ENCODE measurements at places on chromosomes 11 and 22.

DNA sequence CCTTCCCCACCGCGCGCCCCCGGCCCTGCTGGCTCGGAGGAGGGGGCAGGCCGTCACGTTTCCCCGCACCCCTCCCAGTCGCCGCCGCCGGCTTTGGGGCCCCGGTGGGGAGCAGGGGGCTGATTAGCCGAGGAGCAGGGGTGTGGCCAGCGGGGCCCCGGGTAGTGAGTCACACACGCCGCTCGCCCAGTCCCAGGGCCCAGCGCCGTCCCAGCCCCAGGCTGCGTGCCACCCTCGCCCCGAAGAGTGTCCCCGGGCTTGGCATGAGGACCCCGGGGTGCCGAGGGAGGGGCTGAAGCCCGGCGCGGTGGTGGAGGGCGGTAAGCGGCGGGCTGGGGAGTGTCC lies 34.4 kb downstream of the PRDM11 start:
- peak; percentile 61 for DNase-seq

GRCh38 chr11:132343445-132344175 lies 973.2 kb downstream of the NTM start:
- no peak for DNase-seq

DNA sequence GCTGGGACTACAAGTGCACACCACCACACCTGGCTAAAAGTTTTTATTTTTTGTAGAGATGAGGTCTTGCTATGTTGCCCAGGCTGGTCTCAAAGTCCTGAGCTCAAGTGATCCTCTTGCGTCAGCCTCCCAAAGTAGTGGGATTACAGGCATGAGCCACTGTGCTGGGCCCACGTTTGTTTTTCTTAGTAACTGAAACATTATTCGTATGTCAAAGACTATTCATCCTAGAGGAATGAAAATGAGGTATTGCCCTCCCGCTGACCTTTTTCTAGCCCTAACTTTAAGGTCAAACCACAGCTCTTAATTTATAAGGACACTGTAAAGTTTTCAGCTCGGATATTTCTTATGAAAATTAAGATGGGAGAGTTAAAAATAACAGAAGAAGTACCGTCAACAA lies 33.2 kb upstream of the PAX6 start:
- no peak for DNase-seq

DNA sequence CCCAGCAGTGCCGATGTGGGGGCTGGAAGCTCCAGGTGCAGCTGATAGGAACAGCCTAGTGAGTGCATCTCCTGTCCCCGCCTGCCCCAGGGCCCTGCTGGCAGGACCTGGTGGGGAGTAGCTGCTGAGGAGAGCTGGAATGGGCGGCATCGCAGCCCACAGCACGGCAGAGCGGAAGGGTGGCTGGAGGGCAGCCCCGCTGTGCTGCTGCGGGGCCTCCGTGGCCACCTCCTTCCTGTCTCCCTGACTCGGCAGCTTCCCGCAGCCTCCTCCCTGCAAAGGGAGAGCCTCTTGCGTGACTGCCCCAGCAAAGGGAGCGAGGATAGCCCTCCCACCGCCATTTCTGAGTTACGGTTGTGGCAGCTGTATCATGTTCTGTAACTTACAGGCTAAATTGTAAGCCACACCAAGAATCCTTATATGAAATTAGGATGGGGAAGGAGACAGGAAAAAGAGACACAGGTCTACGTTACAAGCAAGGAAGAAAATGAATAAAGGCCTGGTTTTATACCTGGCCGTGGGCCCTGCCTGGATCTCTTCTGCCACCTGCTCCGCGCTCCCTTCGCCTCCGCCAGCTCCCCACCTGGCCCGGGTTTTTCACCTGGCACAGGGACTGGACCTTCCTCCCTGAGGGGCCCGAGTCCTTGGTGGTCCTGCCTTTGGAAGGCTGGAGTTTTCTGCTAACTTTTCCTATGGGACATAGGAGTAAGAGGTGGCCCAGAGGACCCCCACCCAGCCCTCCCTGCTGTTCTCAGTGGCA lies 10.0 kb downstream of the TPCN2 start:
- DNase-seq, result no peak

- DNase-seq, result no peak
Observed at GRCh38 chr11:75500742-75501141, 25.0 kb downstream of the GDPD5 start.

GRCh38 chr22:26941896-26942636 lies 284.7 kb downstream of the MIAT start:
- DNase-seq, result no peak

DNA sequence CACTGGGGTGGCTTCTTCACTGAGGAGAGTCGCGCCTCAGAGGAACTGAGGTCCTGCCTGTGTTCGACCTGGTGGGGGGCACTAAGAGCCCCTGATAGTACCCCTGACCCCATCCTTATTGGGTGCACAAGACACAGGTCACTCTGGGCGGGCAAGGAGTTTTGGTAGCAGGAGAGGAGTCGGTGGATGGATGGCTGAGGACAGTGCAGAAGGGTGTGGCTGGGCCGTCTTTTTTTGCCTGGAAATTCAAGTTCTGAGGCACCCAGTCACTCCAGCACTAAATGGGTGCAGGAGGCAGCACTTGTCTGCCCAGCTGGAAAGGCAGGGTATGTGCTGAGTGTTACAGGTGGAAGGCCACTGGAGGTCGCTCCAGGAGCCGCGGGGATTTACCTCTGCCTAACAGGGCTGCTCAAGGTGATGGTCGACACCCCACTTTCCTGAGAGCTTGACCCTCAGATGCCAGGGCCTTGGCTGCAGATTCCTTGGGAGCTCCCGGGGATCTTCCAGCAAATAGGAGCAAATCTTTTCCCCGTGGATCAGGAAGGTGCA lies 960 bp downstream of the TSSC4 start:
- no peak for DNase-seq

- peak; percentile 88 for DNase-seq
Observed at GRCh38 chr11:11966826-11967668, 41.4 kb downstream of the DKK3 start.

- DNase-seq, result no peak
Observed at GRCh38 chr11:113728814-113729213, 22.7 kb upstream of the TMPRSS5 start.

DNA sequence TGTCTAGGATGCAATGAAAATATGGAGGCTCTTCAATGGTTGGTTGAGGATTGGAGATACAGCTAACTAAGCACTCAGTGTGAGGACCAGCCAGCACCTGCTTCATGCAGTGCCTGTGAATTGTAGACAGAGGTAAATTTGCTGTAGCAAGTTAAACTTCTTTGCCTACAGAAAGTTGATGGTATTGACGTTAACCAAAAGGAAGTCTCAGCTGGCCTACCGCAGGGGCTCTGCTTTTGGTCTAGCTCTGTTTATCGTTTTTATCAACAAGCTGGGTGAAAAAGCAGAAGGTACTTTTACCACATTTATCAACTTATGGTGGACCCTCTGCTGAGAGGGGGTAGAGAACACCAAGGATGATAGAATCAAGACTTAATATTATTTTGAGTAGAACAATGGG lies 51.6 kb downstream of the GRAMD1B start:
- DNase-seq, result no peak

- DNase-seq, result no peak
Observed at GRCh38 chr11:69516526-69516925, 35.1 kb downstream of the LINC01488 start.

GRCh38 chr11:9859554-9860305 lies 195.9 kb downstream of the SWAP70 start:
- DNase-seq, result no peak

- no peak for DNase-seq
Observed at GRCh38 chr22:18088825-18089568, 11.2 kb downstream of the PEX26 start.

DNA sequence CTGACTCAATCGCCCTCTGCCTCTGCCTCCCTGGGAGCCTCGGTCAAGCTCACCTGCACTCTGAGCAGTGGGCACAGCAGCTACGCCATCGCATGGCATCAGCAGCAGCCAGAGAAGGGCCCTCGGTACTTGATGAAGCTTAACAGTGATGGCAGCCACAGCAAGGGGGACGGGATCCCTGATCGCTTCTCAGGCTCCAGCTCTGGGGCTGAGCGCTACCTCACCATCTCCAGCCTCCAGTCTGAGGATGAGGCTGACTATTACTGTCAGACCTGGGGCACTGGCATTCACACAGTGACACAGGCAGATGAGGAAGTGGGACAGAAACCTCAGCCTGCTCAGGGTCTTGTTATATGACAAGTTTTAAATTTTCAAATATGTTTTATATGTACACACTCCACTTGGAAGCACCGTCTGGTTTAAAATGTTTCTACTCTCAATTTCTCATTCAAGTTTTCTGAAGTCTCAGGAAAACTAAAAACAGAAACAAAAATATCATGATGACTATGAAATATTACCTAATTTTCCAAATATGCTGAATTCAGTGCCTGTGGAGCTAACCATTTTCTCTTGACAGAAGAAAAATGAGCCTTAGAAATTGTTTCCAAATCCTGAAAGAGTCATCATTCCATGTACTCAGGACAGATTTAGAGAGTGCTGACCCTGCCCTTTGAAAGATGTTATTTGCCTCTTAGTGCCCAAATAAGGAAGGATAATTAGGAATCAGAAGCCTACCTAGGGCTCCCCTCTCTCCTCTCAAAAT lies 48.8 kb upstream of the TOP3B start:
- no peak for DNase-seq

GRCh38 chr11:102177974-102178631 lies 67.9 kb downstream of the YAP1 start:
- DNase-seq, result no peak

GRCh38 chr22:48188231-48188721 lies 1425.8 kb downstream of the TBC1D22A start:
- DNase-seq, result no peak

GRCh38 chr11:110087812-110088534 lies 5.2 kb upstream of the ZC3H12C start:
- no peak for DNase-seq

- no peak for DNase-seq
Observed at GRCh38 chr11:99881610-99882009, 805.5 kb upstream of the ARHGAP42 start.

DNA sequence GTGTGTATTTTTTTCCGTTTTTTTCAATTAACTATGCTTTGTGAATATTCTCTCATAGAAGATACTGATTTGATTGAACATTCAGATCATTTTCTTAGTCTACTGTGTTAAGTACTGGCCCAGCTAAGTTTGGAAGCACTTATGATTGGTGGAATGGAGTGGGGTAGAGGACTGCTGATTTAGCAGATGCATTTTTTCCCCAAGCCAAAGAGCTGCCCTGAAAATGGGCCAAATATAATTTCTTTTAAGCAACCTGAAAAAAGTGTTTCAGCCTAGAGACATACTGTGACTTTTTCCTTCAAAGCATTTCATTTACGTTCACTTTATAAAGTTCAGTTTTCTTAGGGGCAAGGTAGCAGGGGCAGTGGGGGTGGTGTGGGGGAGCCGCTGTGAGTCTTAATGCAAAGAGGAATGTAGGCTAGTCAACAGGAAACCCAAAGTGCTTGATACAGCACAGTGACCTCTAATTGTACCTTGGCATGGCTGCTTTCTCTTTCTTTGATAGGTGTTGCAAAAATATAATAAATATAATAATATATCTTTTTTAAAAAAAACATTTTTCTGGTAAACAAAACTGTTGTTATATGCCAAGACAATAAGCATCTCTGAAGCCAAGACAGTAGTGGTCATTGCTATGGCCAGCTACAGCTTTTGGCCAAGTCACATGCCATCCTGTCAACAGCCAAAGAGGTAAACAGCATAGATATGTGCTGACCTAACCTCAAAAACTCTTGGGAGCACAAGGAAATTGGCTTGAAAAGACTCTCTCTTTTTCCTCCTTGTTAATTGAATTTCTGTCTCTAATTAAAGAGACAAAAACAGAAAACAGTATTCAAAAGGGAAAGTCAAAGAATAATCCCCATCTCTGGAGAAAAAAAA lies 58.8 kb downstream of the LIF start:
- DNase-seq, result no peak

- DNase-seq, result no peak
Observed at GRCh38 chr11:117972629-117973502, 13.3 kb upstream of the IL10RA start.

DNA sequence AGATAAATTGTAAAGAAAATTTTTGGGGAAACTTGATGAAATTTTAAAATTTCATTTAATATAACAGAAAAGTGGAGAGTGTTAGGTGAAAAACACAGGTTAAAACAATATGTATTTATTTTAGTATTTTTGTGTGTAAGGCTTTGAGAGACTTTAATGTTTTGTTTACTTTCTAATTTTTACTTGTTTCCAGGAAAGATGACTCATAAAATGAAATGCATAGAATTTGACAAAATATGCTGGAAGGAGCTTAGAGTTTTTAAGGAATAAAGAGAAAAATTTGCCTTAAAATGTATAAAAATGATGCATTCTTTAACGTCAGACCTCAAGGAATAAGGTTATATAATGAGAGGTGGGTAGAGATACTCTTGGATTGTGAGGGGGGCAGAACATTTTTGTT lies 1205.1 kb upstream of the CNTN5 start:
- DNase-seq, result no peak

GRCh38 chr11:61007956-61008896 lies 36.7 kb downstream of the CD6 start:
- DNase-seq, result no peak

DNA sequence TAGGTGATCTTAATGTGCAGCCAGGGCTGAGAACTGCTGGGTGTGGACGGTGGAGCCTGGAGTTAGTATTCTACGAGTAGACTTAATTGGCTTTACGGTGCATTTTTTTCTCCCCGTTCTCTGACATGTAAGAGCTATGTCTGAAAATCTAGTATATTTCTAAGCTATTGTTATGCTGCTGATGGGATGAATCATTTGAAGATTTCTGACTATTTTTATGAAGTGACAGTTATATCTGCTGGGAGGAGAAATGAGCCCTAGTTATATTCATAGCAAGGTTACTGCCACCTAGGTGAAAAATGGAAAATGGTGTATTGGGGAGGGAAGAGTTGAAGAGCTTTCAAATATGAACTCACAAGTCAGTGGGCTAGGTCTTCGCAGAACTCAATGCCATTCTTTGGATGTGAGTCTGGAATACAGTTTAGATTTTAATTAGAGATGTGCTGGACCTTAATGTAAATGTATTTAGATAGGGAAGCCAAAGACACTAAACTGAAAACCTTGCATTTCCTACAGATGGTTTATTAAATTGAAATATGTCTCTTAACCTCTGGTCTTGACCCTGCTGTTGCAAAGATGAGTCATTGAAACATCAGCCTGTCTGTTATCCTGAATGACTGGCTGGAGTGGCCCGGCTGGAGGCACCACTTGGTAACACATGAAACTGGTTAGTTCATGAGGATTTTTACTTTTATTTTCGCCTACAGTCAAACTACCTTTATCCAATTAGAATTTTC lies 293.7 kb downstream of the DDX10 start:
- no peak for DNase-seq

DNA sequence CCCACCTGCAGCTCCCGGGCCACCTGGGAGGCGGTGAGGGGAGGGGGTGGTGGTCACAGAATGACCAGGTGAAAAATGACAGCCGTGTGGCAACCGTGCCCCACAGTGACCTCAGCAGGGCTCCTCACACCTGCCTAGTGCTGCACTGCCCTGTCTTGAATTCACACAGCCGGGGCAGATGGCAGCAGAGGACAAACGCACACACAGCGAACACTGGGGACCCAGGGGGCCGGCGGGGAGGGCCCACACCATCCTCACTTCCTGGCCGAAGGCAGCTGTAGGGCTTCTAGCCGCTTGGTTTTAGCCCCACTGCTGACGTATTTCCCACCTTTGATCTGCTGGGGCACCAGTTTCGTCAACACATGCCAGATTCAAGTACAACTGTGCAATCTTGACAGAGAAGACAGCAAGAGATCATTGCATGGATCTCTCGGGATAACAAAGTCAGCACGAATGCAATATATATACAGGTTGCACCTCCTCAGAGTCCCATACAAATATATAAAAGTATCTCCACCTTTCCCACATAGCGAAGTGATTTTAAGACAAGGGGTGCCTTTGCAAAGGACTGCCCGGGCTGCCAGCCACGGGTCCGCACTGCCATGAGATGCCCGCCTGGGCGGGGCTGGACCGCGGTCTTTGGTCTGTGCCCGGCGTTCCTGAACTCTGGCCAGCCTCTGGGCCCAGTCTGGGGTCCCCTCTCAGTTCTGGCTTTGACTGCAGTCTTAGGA lies 26.9 kb downstream of the TRMU start:
- DNase-seq, result no peak

All from GM13976 (cell line).